Natural killer cell (primary cell): ENCODE measurements at places on chromosomes 16 and 17. TPM values are rescaled to one million over a fixed set of nuclear protein-coding genes. Genes with fewer than 3 reads are reported as not detected.

Gene KRTAP4-6
- not detected for total RNA-seq

- DNase-seq = no peak
Measured at GRCh38 chr16:1105888-1106620, 10.0 kb upstream of the C1QTNF8 start.

- DNase-seq = no peak
Measured at GRCh38 chr17:9802294-9802693, 10.9 kb upstream of the DHRS7C start.

DNA sequence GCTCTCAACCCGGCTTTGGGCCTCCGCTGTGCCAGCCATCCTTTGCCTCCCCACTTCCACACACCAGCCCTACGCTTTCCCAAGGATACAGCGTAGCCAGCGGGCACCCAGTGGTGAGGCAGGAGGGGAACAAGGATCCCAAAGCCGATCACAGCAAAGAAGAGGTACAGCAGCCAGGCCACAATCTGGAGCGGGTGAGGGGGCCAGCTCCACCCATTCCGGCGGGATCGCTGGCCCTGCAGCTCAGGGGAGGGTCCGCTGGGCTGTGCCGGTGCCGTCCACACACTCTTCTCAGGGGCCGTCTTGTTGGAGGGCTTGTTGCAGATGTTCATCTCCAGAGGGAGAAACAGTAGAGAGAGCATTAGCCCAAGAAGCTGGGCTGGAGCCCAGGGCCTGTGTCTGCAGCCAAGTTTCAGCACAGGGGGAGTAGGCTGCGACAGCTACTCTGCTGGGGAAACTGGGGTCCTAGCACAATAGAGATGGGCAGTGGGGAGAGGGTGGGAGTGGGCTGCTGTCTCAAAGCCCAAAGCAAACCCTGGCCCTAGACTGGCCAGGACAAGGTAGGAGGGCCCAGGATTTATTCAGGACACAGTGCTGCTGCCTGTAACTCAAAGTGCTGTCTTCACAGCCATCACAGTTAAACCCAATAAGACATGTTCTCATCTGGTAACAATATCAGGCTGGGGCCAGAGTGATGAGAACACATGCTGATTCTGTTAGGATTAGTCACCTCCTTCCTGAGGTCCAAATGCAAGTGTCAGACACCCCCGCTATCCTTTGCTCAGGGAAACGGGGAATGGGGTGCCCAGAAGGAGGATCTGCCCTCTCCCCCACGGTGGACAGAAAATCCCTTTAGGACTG, 9.9 kb downstream of the ZDHHC1 start:
- DNase-seq = no peak

GRCh38 chr17:76262732-76263344, 2.3 kb upstream of the UBALD2 start:
- no peak for DNase-seq

GRCh38 chr16:56611281-56611833, 3.0 kb downstream of the MT2A start:
- no peak for DNase-seq
